ENCODE measurements at places on chromosomes 7 and 10.

- DNase-seq: no peak
Observed at GRCh38 chr7:24349339-24349738, 65.3 kb downstream of the NPY start.

DNA sequence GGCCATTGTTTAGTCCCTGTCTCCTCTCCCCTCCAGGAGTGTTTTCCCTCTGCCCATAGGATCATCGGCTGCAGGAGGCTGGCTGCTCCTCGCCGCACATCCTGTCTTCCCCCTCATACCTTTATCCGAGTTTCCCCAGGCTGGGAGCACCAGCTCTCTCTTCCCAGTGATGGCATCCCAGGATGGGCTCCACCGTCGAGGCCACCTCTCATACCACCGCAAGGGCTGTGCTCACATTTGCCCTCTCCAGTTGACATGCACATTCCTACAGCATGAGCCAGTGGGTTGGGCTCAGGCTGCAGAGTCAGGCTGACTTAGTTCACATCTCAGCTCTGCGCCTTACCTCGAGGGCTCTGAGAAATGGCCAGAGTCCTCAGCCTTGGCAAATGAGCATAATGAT, 12.1 kb downstream of the HKDC1 start:
- DNase-seq: no peak

GRCh38 chr10:48568546-48568945, 36.3 kb downstream of the ARHGAP22 start:
- no peak for DNase-seq

- no peak for DNase-seq
Observed at GRCh38 chr7:16419859-16420258, 1.5 kb downstream of the CRPPA start.

DNA sequence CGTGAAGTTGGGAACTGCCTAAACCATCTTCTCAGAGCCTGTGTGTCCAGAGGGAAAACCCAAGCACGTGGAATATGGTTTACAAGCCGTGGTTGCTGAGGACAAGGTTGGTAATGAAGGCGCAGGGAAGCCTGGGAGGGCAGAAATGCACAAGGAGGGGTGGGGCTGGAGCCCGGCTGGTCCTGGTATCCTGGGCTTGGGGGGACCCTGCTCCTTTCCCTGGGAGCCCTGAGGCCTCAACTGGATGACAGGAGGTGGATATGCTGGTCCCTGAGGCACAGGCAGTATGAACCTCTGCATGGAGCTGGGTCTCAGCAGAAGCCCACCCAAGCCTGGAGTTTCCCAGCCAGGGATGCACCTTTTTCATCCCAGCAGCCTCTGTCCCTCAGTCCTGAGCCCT, 80.3 kb upstream of the RET start:
- no peak for DNase-seq

DNA sequence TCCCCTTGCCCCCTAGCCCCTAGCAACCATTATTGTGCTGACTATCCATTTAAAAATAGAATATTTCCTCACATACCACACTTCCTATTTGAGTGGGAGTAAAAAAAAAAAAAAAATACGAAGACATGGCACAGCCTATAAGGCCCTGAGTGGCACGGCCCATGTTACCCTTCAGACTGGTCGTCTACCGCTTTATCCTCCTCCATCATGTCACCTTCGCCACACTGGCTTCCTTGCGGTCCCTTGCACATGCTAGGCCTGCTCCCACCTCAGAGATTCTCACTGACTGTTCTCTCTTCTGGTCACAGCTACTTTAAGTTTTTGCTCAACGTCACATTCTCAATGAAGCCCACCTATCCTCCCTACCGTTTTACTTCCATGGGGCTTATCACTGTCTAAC, 130.3 kb downstream of the ATE1 start:
- DNase-seq: no peak

DNA sequence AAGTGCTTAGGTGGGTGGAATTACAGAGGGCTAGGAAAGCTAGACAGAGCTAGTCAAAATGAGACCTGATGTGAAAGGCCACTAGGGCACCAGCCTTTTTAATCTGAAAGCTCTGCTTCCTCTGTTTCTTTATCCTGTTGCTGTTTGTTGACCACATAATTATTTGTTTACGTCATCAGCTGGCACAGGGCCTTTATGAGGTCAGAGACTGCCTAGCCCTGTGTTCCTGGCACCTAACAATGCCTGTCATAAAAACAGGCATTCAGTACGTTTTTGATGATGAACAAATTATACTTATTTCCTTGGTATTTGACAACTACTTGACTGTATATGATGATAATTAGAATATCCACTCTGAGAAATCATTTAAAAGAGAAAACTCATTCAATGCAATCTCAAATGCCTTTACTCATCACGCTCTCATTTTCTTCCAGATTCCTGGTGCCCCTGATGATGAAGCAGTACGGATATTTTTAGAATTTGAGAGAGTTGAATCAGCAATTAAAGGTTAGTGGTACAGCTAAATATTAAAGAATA, 26.0 kb downstream of the RBM17 start:
- DNase-seq: no peak

DNA sequence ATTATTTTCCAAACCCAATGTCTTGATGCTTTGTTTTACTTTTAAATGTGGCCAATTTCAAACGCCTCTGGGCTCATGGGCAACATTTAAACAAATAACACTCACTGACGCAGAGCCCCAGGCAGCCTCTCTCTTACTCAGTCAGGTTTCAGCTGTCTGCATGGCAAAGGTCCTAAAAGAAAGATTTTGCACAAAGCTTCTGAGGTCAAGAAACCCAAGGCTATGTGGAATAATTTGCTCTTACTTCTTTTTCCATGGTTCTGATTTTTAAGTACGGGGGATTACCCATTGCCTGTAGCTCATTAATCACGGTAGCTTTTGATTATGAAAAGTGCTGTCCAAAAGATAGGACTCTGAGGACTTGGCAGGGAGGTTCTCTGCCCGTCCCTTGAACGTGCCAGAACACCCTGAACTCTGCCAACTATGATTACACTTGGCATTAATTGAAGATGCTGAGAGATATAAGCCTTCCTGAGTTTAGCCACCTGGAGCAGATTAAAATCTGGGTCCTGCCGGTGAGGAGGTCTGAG, 14.1 kb upstream of the MSRB2 start:
- no peak for DNase-seq

DNA sequence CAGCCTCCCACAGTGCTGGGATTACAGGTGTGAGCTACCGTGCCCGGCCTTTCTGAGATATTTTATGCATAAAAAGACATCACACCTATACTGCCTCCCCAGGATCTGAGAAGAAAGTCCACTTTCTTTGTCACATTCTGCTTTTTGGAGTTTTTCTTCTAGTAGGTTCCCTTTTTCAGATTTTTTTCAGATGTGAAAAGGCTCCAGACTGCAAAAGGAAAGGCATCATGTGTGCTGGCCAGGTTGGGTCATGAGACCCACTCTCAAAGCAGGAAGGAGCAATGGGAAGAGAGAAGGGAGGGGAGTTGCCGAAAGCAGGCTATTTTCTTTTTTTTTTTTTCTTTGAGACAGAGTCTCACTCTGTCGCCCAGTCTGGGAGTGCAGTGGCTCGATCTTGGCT, 10.8 kb downstream of the BLVRA start:
- no peak for DNase-seq

- DNase-seq: no peak
Observed at GRCh38 chr7:27116962-27117886, 13.3 kb downstream of the HOXA4 start.

DNA sequence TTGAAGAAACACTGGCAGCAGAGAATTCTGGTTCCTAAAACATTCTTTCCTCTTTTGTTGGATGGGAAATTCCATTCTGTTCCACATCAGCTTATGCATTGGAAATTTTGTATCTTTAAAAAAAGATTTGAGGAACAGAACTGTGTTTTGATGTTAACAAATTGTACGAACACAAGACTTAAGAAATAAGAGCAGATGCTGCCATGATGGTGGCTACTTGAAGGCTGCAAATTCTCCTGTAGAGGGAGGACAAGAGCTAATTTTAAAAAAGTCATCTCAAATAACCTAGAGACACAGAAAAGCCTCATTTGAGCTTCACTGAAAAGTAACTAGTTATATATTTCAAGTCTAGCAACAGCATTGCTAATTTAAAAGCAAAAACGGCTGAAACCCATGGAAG, 29.8 kb downstream of the NDUFB2 start:
- no peak for DNase-seq

- no peak for DNase-seq
Observed at GRCh38 chr10:24849501-24850299, 102.7 kb downstream of the PRTFDC1 start.

- no peak for DNase-seq
Observed at GRCh38 chr10:48377751-48378530, 71.5 kb downstream of the MAPK8 start.

- no peak for DNase-seq
Observed at GRCh38 chr7:42181566-42181965, 55.4 kb downstream of the GLI3 start.

DNA sequence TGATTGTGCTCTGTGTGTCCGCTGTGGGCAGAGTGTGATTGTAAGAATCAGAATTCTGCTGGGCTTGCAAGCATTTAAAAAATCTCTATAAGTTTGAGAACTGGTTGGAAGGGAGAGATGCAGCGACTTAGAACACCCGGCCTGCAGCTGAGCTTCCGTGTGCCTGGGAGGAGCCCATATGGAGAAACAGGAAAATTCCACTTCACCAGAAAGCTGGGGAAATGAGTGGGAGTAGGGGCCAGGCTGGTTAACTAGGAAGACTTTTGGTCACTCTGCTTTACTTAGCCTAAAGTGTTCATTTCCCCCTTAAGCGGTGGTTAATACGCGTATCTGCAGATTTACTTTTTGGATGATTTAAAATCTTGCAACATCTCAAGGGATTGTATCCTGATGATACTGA, 72.2 kb downstream of the TCF7L2 start:
- no peak for DNase-seq

DNA sequence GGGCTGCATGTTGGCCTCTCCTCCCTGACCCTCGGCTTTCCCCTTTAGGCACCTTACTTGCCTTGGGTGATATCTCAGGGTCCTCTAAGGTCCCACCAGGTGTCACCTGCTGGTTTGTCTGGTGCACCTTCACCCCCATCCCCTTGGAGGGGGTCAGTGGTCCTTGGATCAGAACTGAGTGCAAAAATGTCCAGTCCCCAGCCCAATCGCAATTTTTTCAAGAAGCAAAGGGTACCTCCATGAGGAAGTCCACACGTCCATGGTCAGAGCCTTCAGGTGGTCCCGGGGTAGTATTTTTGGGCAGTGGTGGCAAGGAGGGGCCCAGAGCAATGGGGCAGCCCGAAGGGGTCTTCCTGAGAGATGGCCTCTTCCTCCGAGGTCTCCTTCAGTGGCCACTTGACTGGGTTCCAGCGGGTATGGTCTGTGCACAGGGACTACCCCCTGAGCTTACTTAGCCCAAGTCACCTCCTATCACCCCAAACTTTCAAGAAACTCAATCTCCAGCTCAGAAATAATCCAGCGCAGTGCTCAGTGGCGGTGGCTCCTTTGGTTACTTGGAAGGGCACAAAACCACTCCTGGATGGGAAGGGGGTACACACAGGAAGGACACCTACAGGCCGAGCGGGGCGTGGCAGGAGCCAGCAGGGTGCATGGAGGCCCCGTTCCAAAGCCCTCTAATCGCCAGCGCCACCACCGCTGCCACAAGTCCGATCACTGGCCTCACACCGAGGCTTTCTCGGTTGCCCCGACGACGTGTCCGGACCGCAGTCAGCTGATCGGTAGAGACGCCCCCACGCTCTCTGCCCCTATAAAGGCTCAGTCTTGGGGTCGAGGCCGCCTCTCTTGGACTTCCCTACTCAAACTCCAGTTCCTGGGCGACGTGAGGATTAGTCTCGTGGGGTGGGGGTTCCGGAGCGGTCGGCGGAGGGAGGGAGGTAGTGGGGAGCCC, 4.5 kb downstream of the SAP25 start:
- DNase-seq: peak; percentile 42

DNA sequence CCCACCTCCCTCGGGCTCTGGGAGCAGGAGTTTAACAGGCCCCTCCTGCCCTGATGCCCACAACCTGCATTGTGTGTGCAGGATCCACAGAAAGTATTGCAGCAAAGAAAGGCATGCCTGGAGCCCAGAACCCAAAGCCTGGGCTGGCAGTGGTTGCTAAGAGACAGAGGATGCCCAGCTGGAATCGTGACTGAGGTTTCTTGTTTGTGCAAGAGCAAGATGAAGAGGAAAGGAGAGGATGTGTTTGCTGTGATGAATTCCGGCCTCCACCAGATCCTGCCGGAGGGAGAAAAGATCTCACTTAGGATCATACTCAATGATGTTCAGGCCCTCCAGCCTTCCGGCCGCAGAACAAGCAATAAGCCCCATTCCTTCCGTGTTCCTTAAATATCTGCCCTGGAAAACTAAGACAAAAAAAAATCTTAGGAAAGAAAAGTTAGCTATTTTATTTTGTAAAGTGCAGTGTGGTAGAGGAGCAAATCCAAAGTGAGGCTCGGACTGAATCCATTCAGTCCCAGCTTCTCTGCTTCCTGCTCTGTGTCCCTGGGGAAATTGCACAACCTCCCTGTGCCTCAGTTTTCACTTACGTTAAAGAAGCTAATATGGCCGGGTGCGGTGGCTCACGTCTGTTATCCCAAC, 57.1 kb downstream of the SLIT1 start:
- DNase-seq: no peak

- no peak for DNase-seq
Observed at GRCh38 chr7:131932271-131932670, 375.8 kb upstream of the PODXL start.

- no peak for DNase-seq
Observed at GRCh38 chr7:33761449-33762080, 143.8 kb upstream of the BMPER start.

GRCh38 chr7:131890176-131890575, 333.7 kb upstream of the PODXL start:
- no peak for DNase-seq

GRCh38 chr7:159012353-159013069, 132.2 kb downstream of the VIPR2 start:
- no peak for DNase-seq

DNA sequence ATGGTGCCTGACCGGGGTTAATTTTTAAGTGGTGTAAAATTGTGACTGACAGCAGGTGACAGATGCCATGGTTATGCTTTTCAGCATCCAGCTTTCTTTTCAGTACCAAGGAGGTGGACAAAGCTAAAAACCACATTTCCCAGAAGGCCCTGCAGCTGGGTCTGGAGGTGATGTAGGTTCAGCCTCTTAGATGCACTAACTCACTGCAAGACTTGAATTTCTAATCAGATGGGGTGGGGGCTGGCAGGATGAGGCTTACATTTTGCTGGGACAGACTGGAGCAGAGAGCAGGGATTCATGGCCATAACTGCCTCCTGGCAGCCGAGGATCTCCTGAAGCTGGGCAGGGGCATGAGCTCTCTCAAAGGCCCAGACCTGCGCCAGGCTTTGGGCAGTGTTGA, 52.4 kb downstream of the PDIA4 start:
- no peak for DNase-seq

DNA sequence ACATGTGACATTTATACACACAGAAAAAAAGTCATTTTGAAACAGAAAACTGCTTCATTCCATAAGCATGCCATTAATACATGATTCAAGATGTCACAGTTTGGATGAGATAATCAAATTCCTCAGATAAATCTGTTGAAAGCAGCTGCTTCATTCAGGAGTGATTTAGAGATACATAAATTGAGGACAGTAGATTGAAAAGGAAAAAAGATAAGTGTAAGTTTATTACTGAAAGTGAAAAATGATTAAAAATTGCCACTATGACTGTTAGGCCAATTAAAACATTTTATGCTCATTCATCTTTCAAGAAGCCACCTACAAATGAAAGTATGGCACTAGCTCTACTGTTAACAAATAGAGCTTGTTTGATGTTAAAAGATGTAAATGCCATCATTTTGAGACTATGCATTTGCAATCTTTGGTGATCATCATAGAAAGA, 136.9 kb upstream of the CDK6 start:
- DNase-seq: no peak

- DNase-seq: no peak
Observed at GRCh38 chr10:28812384-28813372, 135.4 kb downstream of the BAMBI start.

Data from NCI-H774 (cell line).